Adrenal gland (tissue), 19 donors: ENCODE measurements at places on chromosomes 3 and 15.

DNA sequence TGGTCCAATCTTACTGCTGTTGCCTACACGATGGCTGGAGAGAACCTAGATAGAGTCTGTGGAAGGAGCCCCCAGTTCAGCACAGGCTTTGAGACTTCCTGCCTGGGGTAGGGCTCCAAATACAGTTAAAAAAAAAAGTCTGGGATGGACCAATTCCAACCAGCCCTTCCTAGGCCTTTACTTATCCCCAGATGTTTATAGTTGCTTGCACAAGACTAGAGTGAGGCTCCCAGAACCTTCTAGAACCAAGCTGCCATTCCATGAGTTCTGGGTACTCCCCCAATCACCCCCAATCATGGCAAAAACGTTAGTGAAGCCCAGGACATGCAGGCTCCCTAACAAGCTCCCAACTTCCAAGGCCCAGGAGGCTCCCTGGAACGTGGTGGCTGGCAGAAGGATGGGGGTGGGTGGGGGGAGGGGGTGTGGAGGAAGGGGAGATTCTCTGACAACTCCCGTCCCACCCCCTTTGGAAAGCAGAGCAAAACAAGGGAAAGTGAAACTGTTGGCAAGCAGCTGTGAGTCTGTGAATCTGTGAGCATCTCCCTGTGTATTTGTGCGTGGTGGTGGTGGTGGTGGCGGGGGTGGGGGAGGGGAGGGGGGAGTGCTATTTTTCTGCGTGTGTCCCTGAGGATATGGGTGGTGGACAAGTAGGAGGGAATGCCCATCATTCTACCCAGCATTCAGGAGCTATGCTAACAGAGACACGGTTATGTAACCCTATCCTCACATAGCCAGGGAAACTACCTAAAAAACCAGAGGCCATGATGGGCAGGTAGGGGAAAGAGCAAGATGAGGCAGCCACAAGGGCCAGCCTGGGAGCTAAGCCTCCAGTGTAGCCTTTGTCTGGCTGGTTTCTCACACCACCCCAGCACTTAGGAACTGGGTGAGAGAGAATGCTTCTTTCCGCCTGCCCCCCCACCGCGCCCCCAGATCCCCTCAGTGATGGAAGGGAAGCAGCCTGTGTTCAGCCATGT is 2.0 kb downstream of the MST1R start:
- DNase-seq, result no peak

DNA sequence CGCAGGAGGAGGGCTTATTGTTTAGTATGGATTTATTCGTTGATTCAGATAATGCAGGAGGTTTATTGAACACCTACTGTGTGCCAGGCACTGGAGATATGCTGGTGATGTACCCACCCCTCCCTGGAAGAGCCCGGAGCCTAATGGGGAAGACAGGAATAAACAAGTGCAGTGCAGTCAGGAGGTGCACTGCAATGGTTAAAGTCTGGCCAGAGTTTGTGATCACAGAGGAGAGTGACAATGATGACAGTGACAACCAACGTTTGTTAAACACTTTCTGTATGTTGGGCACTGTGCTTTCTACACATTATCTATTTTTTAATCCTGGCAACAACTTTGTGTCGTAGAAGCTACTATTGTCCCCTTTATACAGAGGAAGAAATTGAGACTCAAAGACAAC is 70.4 kb downstream of the THSD4 start:
- DNase-seq, result no peak

- no peak for DNase-seq
These were observed 301.4 kb downstream of the RBMS3 start for GRCh38 chr3:29582273-29582672.

DNA sequence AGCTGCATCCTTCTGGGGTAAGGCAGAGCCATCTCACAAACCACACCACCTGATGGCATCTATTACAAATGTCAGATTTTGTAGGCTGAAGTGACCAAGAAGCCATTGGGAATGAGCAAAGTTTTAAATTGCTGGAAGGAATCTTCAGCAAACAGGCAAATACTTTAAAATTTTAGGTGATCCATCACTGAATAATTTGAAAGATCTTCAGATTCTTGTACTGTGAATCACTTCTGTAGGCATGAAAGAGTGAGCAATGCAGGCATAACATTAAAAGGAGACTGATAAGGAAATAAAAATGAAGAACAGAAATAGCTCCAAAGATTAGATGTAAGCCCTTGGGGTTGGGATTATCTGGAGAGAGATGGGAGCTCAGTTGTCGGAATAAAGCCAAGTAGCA is 36.0 kb upstream of the ALDH1L1 start:
- DNase-seq, result no peak

- DNase-seq, result peak; percentile 16
These were observed 33.9 kb downstream of the DOCK3 start for GRCh38 chr3:50708620-50709019.
